Effector CD8-positive, alpha-beta T cell (primary cell): ENCODE measurements at places on chromosomes 2 and 18.
A peak's percentile ranks its signal among the peaks of the same experiment; 100 is the strongest.

- no peak for DNase-seq
Observed at GRCh38 chr2:142323206-142323605, 192.4 kb upstream of the LRP1B start.

- DNase-seq: no peak
Observed at GRCh38 chr2:231940795-231941194, 14.6 kb upstream of the NPPC start.

- DNase-seq: no peak
Observed at GRCh38 chr2:229869226-229869625, 52.6 kb downstream of the TRIP12 start.

GRCh38 chr2:239519089-239519920 is 118.5 kb upstream of the HDAC4 start:
- no peak for DNase-seq

GRCh38 chr2:4528773-4529172 is 825.4 kb downstream of the DCDC2C start:
- DNase-seq: no peak

DNA sequence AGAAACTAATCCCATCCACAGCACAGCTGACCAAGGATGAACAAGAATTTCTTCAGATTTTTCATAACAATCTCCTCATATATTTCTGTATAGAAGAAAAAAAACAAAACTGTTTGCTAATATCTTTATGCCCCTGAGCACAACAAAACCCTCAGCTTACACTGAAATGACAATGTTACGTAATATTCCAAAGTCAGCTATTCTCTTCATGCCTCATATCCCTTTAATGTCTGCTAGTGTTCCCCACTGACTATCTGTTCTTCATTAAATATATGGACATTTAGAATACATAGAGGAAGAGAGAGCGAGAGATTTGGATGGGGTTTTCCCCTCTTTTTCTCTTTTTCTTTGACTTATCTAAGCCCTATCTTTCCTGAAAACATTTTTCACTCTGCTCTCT is 87.9 kb upstream of the GULP1 start:
- DNase-seq: no peak

- peak; percentile 54 for DNase-seq
Observed at GRCh38 chr2:238263204-238264071, 23.6 kb upstream of the HES6 start.

DNA sequence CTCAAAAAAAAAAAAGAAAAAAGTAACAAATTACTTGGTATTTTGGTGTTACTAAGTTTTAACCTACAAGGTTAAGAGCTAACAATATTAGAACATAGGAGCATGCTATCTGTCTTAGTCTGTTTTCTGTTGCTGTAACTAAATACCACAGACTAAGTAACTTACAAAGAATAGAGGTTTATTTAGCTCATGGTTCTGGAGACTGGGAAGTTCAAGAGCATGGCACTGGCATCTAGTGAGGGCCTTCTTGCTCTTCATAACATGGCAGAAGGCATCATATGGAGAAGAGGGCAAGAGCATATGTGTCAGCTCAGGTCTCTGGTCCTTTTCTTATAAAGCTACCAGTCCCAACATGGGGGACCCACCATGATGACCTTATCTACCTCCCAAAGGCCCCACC is 36.5 kb downstream of the SMARCAL1 start:
- no peak for DNase-seq

- DNase-seq: no peak
Observed at GRCh38 chr2:16653083-16653375, 12.6 kb downstream of the CYRIA start.

DNA sequence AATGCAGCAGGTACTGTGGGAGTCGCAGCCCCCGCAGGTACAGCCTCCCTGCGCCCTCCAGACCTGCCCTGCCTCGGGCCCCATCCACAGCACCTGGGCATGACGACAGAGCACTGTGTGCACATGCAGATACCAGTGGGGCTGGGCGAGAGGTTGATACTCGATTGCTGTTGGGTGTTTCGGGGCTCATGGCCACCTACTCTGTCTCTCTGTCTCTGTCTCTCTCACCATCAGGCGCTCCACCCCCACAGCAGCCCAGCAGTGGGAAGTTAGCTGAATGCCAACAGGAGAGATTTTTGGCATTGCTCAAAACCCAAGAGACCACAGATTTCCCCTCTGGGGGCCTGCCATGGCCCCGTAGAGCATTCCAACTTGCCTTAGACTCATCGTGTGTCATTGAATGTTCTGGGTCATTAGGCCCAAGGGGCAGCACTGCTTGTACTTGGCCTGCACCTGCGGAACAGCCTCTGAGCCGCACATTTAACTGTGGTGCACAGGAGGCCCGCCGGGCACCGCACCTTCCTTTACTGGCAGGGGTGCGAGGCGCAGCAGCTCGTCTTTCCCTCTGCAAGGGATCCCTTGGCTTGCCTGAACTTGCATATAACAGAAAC is 18.8 kb downstream of the KCNIP3 start:
- DNase-seq: no peak

DNA sequence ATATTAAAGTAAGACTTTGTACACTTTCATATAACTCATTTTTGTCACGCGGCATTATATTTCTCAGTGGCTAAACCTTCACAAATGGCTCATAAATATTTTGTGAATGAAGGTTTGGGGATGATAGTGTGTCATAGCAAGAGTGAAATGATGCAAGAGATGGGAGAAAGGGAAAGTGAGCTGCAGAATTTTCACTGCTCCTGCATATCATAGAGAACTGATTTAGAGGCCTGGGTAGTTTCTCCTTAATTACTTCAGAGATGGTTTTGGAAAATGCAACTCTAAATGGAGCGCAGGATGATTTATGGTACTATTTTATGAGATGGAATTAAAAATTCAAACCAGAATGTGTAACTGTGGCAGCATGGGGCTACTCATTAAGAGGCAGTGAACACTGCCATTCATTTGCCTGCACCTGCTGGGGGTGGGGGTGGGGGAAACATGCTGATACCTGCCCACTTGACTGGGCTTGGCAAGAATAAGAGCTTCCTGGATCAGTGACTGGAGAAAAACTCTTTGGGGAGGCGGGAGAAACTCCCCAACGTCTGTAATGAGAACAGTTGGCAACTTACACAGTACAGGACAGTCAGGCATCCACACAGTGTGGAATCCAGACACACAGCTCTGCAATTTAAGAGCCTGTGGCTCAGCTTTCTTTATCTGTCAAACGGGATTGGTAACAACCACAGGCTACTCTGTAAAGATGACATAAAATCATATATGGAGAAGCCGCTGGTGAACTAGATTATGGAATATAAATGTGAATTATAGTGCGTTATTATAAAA is 941.9 kb downstream of the SLC4A3 start:
- DNase-seq: no peak

DNA sequence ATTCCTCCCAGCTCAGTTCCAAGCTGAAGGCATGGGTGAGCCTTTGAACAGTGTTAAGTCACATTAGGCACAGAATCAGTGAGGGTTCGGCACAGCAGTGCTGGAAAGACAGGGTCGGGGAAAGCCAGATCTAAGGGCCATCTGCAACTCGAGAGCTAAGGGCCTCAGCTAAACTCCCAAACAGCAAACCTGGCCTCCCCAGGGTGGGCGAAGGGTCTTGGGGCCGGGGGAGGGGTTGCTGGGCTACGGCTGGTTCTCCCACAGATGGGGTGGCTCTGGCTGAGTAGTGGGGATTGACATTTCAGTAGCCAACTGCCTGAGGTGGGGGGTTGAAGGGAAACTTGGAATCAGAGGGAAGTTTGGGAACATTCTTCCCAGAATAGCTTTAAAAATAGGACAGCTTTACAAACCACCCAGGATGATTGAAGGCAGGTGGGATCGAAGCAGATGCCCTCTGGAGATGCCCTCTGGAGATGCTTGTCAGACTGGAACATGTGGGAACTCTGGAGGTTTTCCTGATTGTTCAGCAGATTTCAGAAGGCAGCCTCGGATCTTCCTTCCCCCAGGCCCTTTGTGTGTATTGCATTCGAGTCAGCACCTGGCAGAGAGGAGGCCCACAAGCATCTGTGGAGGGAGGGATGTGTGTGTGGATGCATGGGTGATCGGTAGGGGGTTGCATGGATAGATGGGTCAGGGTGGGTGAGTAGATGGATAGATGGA is 156.4 kb downstream of the SMAD7 start:
- no peak for DNase-seq

DNA sequence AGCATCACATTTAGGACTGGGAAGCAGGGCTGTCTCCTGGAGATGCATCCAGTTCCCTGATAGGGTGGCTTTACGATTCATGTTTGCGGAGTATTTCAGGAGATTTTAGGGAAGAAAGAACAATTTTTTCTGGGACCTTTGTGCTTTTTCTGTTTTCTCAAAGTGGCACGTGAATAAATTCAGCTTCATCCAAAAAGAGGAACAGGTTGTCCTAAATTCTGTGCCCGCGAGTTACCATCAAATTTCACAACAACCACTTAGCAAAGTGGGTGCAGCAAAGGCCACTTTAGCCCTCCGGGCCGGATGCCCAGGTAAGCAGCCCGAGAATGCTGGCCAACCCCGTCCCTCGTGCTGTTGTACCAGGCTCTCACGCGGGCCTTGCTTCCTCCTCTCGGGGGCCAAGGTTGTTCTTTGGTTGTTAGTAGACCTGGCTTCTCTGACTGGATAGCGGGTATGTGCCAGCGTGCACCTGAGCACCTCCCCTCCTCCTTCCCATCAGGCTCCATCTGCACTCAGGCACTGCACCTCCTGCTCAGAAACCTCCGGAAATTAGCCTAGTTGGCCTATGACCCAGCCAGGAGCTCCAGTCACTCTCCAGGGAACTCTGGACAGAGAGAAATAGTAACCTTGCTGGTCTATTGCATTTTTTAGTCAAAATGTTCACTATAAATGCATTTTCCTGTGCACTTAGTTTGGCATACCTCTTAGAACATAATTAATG is 83.0 kb downstream of the CMPK2 start:
- DNase-seq: no peak

DNA sequence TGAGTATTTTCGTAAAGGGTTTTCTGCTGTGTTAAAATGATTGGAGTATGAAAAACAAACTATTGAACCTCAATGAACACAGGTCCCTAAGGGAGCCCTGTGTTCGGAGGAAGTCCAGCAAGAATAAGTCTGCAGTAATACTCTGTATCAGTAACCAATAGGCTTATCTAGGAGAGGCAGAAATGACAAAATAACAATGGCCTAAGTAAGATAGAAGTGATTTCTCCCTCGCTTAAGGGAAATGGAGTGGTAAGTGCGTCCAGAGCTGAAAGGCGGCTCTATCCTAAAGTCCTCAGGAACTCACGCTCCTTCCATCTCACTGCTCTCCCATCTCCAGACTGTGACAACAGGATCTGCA is 29.3 kb upstream of the MFSD6 start:
- DNase-seq: no peak

GRCh38 chr2:186407611-186408010 is 78.4 kb upstream of the ZC3H15 start:
- no peak for DNase-seq

- DNase-seq: peak; percentile 27
Observed at GRCh38 chr18:47772374-47773248, 157.8 kb downstream of the SMAD2 start.

DNA sequence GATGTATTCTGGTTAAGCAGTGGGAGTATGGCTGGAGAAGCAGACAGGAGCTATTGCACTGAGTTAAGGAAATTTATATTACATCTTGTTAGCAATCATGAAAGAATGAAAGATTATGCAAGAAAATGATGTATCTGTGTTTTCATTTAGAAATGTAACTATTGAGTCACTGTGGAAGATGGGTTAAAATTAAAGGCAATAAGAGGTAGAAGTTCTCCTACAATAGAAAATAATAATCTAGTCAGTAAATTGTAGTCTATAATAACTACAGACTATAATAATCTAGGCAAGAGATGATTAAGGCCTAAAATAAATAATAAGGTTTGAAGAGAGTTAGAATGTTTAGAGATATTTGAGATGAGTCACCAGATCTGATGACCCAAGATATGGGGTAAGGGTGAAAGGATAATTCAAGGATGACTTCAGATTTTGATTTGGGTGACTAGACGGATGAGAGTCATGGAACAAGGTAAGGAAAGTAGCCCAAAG is 371.9 kb upstream of the KCNH7 start:
- no peak for DNase-seq

GRCh38 chr2:121994238-121995206 is 239.1 kb downstream of the TSN start:
- DNase-seq: no peak

GRCh38 chr2:214607051-214607450 is 196.2 kb downstream of the VWC2L start:
- no peak for DNase-seq

DNA sequence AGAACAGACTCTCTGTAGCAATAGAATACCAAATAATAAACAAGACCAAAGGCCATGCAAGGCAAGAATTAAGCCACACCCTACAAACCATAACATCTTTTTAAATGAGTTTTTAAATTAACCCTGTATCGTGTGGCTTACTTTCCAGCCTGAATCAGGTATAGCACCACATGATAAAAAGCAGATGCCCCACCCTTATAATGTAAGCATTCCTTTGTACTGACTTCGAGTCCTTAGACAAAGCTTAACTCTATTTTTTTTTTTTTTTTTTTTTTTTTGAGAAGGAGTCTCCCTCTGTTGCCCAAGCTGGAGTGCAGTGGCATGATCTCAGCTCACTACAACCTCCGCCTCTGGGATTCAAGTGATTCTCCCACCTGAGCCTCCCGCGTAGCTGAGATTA is 1.7 kb upstream of the C2orf42 start:
- no peak for DNase-seq

DNA sequence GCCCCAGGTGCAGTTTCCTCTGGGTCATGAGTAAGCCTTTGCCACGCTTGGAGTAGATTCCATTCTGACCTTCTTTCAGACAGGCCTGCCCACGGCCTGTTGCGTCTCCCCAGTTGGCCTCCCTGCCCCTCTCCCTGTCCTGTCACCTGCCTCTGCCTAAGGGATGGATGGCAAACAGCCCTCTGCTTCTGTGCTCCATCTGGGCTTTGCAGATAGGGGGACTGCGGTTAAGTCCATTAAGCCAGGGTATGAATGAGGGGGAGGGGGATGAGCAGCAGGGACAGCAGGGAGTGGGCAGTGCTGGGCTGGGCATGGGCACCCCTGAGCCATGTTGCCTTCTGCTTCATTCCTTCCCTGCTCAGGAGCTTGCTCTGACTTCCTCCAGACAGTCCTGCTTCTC is 37.6 kb upstream of the B3GNT7 start:
- no peak for DNase-seq

GRCh38 chr18:55479656-55480420 is 108.2 kb downstream of the TCF4 start:
- no peak for DNase-seq

DNA sequence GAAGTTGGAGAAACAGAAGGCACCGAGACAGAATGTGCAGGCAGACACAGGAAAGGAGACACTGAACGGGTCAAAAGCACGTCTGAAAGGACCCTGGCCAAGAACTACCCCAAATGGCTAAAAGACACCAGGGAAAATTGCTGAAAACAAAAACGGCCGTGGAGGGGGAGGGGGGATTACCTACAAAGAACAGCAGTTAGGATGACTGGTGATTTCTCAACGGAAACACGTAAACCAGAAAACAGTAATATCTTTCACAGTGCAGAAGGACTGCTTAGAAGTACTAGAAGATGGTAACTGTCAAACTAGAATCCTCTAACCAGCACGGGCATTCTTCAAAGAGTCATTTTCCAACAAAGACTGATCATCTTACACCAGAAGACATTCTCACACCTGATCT is 142.6 kb downstream of the HDAC4 start:
- DNase-seq: no peak
